ENCODE measurements at places on chromosomes 3 and 15.

DNA sequence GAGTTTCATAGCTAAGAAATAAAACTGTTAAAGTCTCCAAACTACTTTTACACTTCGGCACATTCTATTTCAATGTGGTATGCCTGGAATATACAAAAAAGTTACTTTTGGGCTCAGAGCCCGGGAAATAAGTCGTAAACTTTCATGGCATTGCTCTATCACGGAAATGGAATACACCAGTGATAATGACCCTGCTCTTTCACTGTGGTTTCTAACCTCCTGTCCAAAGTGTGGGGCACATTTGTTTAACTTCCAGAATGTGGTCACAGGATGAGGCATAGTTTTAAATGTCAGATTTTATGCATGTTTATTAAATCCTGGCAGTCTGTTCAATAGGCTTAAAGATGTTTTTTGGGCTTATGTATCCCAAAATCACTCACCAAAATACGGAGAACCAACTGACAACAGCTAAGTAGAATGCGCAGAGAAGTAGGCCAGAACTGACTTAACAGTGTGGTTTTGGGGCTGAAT is 5.1 kb downstream of the CXCR6 start:
- peak; percentile 92 for DNase-seq

DNA sequence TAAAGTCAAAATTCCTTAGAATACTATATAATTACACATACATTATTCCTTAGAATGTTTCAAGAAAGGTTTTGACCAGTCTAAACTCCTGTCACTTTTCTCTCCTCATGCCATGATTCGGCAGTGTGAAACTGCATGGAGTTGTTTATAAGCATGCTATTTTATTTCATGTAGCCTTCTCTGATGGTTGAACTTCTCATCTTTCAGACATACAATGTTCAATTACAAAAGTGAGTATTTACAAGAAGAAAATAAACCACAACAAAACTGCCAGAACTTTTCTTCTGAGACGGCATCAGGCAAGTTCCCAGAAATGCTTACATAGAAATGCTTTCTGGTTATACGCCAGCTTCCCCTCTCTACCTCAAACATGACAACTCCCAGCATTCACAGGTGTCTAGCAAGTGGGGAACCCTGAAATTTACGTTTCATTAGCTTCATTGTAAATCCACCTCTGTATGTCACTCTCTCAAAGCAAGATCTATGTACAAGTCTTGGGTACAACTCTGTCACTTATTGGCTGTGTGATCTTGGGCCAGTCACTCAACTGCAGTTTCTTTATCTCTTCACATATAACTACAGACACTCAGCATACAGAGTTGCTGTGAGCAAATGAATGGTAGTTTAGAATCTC is 42.7 kb downstream of the HDGFL3 start:
- DNase-seq, result no peak

DNA sequence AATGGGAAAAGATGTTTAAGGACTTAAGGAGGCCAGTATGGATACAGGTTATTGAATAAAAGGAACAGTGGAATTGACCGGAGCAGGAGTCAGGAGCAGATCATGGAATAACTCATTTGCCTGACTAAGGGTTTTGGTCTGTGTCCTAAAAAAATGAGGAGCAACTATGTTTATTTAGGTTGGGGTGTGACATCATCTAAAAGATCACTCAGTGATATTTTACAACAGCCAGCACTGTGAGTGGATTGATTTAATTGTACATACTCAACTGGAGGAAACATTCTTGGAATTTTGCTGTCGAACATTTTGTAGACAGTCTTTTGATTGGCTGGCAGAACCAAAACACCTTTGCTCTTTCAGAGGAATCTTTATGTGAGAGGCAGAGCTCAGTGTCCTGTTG is 348.6 kb upstream of the CDIN1 start:
- DNase-seq, result peak; percentile 20

DNA sequence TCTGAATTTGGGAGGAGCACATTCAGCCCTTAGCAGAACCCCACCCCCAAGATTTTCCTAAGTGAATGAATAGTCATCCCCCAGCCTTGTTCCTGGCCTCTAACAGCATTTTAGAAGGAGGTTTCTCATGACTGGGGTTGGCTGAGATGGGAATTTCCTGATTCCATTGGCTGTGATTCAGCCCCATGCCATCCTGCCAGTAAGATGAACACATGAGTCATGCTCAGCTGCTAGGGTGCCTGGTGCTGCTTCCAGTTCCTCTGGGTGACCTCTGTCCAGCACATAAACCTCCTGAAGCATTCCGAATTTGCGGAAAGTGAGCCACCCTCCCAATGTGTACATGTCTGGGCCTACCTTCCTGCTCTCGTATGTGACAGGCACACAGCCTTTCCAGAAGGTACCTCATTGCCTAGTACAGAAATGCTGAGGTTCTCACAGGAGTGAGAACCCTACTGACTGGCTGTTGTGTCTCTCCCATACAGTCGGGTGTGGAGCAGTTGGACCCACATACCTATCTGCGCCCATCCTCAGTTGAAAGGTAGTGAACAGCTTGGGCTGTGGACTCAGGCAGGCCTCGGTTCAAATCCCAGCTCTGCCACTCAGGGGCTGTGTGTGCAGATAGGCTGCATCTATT is 91.7 kb downstream of the APBA2 start:
- DNase-seq, result peak; percentile 92

GRCh38 chr3:81726132-81726531 is 35.3 kb downstream of the GBE1 start:
- peak; percentile 59 for DNase-seq

- DNase-seq, result peak; percentile 97
Observed at GRCh38 chr3:141331377-141332318, 36.7 kb upstream of the ZBTB38 start.

DNA sequence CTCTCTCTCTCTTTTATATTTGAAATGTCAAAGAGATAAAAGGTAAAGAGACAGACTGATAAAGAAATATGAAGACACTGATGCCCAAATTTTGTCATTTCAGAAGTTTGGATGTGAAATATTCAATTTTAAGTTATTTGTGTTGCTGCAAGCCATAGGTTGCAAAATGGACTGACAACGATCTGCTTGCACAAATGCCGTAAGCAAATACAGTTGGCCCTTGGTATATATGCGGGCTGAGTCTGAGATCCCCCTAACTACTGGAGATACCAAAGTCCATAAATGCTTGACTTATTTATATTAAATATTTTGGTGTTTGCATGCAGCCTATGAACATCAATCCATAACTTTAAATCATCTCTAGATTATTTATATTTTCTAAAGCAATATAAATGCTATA is 1459.1 kb upstream of the ALCAM start:
- no peak for DNase-seq

All from HFFc6 (cell line).